ENCODE measurements at places on chromosomes 13 and 19. TPM values are rescaled to one million over a fixed set of nuclear protein-coding genes. Genes with fewer than 3 reads are reported as not detected.

RASAL3 gene
- polyA plus RNA-seq, result 1.7 TPM

LILRA6 gene
- polyA plus RNA-seq, result 2.0 TPM

DNA sequence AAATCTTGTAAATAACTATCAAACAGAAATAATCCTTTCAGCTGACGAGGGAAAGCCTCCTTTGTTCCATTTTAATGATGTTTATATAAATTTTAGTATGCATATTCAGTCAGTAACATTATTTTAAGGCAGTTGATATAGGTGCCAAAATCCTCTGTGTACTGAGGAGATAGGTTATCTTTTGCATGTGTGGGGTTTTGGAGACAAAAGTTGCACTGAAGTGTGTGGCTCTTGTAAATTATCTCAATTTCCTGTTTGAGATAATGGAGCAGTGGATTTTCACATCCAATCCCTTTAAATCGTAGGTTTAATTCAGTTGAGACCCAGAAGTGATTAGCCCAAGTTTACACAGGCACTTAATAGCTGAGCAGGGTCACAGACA is 106.6 kb downstream of the RGCC start:
- DNase-seq, result no peak

SELENOV gene
- not detected for polyA plus RNA-seq

TTC9B gene
- not detected for polyA plus RNA-seq

Measured in hindlimb muscle (tissue), 1 donor.